ENCODE measurements at places on chromosomes 1 and 21.

- no peaks in the 10 kb centered on the region for H3K27me3 ChIP-seq
- DNase-seq = no peak
- H3K4me3 ChIP-seq = no peak overlapping the region
- peaks cover 2% of the 10 kb centered on the region for H3K4me1 ChIP-seq
These were observed 118.5 kb downstream of the MRPS6 start for GRCh38 chr21:34191876-34192275.

GRCh38 chr1:172343240-172344160 is 77.0 kb upstream of the C1orf105 start:
- H3K27ac ChIP-seq = no peak overlapping the region
- no peak overlapping the region for H3K4me3 ChIP-seq
- peak; percentile 6 for DNase-seq
- peaks cover 3% of the 10 kb centered on the region for H3K4me1 ChIP-seq

DNA sequence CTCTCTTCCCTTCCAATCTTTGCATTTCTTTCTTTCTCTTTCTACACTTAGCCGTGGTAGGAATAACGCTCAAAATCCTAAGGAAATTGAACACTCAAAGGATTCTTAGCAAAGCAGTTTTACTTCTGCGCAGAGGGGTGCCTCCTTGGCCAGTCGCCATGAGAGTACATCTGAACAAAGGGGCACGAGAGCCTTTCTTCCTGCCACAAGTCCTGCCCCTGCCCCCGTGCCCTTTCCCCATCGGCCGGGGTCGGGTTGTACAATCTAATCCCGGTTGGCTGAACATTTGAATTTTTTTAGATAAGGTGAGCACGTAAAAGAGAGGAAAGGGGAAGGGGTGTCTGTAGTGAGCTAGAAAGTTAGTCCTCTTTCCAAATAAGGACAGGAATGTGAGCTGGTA is 28.6 kb upstream of the COL6A1 start:
- H3K36me3 ChIP-seq = no peaks in the 10 kb centered on the region
- DNase-seq = no peak
- no peaks in the 10 kb centered on the region for H3K4me1 ChIP-seq
- no peaks in the 10 kb centered on the region for H3K27me3 ChIP-seq
- H3K27ac ChIP-seq = no peak overlapping the region

DNA sequence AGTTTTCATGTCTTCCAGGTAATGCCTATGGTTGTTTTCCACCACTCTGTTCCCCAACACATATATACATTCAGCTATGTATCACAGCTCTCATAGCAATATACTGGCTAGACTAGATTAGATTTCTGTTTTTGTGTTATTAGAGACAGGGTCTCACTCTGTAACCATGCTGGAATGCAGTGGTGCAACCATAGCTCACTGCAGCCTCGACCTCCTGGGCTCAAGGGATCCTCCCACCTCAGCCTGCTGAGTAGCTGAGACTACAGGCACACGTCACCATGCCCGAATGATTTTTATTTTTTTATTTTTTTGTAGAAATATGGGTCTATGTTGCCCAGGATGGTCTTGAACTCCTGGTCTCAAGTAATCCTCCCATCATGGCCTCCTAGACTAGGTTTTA is 37.7 kb downstream of the SYNJ1 start:
- DNase-seq = no peak
- H3K4me1 ChIP-seq = no peaks in the 10 kb centered on the region
- H3K4me3 ChIP-seq = no peak overlapping the region
- H3K27ac ChIP-seq = no peak overlapping the region

- no peaks in the 10 kb centered on the region for H3K27me3 ChIP-seq
- no peak overlapping the region for H3K4me3 ChIP-seq
- H3K4me1 ChIP-seq = peaks cover 6% of the 10 kb centered on the region
- H3K27ac ChIP-seq = no peak overlapping the region
- H3K36me3 ChIP-seq = peaks cover 21% of the 10 kb centered on the region
- DNase-seq = no peak
These were observed 38.3 kb upstream of the PIGV start for GRCh38 chr1:26749458-26749857.

GRCh38 chr1:7478809-7479499 is 292.1 kb upstream of the VAMP3 start:
- no peak overlapping the region for H3K4me3 ChIP-seq
- no peaks in the 10 kb centered on the region for H3K36me3 ChIP-seq
- DNase-seq = peak; percentile 37
- no peaks in the 10 kb centered on the region for H3K4me1 ChIP-seq

DNA sequence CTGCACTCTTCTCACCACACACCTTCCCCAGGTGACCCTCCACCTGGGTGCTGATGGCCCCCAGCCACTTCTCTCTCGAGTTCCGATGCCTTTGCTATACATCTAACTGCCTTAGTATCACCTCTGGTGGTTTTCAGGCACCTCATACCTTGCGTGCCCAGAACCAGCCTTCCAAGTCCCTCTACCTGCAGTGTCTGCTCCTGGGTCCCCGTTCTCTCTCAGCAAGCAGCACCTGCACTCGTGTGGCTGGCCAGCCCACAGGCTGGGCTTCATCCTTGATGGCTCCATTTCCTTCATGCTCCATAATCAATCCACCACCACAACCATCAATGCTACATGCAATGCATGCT is 49.2 kb upstream of the EDN2 start:
- no peaks in the 10 kb centered on the region for H3K36me3 ChIP-seq
- DNase-seq = no peak
- H3K4me3 ChIP-seq = no peak overlapping the region
- H3K27ac ChIP-seq = no peak overlapping the region
- H3K27me3 ChIP-seq = no peaks in the 10 kb centered on the region
- H3K4me1 ChIP-seq = no peaks in the 10 kb centered on the region

DNA sequence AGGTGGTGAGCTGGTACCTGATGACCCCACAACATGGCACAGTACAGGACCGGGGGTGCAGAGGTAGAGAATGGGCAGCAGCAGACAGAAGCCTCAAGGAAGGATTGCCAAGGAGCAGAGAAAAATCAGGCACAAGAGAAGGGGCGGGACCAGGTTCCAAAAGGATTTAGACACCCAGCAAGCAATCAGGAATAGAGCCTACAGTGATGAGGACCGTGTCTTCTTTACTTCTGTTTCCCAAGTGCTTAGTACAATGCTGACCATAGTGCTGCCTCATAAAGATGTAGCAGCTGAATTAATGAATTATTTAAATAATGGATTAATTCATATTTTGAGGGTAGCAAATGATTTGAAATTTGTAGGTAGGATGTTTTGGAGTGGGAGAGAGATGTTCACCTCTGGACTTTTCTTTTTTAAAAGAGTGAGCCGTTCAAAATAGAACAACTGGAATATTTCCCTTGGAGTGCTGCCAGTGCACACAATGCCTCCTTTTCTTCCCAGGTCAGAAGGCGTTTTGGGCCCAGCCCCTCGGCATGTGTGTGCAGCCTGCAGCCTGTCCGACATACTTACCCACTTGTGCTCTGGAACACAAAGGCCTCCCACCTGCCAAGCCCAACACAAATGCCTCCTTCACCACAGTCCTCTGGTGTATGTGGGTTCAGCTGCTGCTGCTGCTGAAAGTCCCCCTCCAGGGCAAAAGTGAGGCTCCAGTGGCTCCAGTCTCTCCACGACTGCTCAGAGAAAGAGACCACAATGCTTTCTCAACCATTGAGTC is 19.6 kb downstream of the KANK4 start:
- DNase-seq = no peak
- H3K4me1 ChIP-seq = peaks cover 4% of the 10 kb centered on the region
- peaks cover 9% of the 10 kb centered on the region for H3K36me3 ChIP-seq
- H3K4me3 ChIP-seq = no peak overlapping the region
- no peak overlapping the region for H3K27ac ChIP-seq

- H3K4me1 ChIP-seq = no peaks in the 10 kb centered on the region
- H3K27me3 ChIP-seq = no peaks in the 10 kb centered on the region
- no peak overlapping the region for H3K27ac ChIP-seq
- no peak for DNase-seq
- no peak overlapping the region for H3K4me3 ChIP-seq
These were observed 38.2 kb downstream of the DMAP1 start for GRCh38 chr1:44251486-44251885.

DNA sequence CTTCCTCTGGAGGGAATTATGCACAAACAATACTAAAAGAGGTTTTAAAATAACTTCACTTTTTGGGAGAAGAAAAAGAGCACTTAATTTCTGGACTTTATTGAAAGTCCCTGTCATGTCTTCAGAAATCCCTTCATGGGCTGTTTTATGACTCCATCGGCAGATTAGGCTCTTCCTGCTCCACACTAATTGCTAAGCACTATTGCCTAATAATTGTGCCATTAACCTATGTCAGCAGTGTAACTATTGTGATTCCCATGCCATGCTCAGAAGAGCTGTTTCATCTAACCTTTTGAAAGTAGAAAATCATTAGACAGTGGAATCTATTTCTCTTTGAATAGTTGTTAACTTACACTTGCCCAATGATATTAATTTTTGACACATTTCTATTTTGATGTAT is 489.3 kb upstream of the RUNX1 start:
- H3K27me3 ChIP-seq = no peaks in the 10 kb centered on the region
- no peak overlapping the region for H3K27ac ChIP-seq
- no peak for DNase-seq
- no peaks in the 10 kb centered on the region for H3K36me3 ChIP-seq
- H3K4me1 ChIP-seq = no peaks in the 10 kb centered on the region

- H3K27ac ChIP-seq = no peak overlapping the region
- H3K4me3 ChIP-seq = peak overlapping the region; percentile 73
- H3K27me3 ChIP-seq = peaks cover 11% of the 10 kb centered on the region
- peak; percentile 1 for DNase-seq
- no peaks in the 10 kb centered on the region for H3K36me3 ChIP-seq
These were observed 1.7 kb upstream of the NEGR1 start for GRCh38 chr1:72284084-72284347.

DNA sequence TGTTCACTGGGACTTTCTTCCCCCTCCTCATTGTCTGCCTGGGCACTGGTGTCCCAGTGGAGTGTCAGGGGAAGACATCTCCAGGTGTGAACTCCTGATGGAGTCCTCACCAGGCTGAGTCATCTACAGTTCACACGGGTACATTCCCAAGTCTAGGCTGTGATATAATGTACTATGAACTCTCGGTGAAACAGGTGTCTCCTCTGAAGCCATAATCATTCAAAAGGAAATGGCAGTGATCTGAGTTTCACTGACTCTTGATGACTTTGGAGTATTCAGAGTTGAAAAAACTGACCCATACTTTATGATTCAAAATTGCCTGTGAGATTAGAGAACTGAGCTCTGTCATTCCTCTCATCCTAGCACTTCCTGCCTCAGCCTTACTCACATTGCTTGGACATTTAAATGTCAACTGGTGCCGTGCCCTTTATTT is 9.1 kb downstream of the LAMC2 start:
- no peaks in the 10 kb centered on the region for H3K36me3 ChIP-seq
- H3K4me1 ChIP-seq = peaks cover 4% of the 10 kb centered on the region
- H3K27ac ChIP-seq = no peak overlapping the region

DNA sequence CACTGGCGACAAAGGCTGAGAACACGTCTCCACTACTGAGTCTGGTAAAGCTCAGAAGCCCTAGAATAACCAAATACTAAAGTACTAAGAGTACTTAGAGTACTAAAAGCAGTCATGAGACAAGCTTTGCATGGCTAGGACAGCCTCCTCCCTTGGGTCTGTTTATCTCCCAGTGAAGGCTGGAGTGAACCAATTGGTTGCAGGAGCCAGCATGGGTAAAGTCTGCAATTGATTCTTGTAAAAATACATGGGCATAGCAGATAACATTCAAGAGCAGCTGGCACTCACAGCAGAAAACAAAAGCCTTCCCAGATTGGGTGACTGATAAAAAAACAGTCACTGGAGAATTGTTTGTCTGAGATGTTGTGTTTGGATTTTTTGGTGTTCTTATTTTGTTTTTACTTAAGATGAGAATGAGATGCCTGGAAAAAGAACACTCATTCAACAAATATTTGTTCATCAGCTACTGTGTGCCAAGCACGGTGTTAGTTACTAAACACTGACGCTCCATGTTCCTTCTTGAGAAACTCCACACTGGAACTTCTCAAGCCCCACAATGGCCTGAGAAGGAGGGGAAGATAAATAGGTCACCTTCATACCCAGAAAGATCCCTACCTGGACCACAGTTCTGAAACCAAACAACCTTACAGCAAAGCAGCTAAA is 3.7 kb downstream of the IRF6 start:
- peaks cover 12% of the 10 kb centered on the region for H3K36me3 ChIP-seq
- DNase-seq = peak; percentile 45
- peaks cover 18% of the 10 kb centered on the region for H3K4me1 ChIP-seq
- no peaks in the 10 kb centered on the region for H3K27me3 ChIP-seq
- H3K27ac ChIP-seq = no peak overlapping the region

DNA sequence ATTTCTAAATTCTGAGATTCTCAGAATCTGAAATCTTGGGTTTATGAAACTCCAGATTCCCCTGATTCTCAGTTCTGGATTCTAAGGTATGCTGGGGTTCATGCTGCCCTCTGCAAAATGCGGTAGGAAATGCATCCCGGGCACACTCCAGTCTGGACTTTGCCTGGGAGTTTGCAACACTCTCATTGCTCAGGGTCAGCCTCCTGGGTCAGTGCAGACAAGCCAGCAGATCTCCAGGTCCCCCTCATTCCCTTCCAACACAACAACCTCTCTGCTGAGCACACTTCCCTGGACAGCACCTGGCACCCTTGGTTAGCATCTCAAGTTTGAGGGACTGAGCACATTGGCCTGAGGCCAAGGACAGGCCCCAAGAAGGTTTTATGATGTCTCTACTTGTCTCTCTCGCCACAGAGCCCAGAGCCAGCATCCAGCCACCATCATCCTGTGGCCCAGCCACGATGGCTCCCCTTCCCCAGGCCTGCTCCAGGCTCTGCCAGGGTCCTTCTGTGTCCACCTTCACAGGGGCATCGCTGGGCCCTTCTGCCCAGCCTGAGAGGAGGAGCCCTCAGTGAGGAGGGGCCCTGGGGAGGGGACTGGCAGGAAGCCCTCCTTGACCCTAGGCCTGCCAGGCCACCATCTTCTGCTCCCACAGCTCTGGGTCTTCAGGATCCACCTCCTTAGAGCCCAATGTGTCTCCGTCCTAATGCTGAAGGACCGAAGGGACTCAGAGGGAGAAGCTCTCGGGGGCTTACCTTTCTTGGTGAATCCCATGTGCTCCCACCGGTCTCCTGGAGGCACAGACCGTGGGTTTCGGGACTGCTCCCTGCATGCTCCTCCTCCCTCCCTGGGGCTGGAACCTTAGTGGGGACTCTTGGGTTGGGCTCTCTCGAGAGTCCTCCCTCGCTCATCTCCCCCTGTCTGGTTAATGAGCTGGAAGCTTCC is 550.7 kb downstream of the PTPRU start:
- H3K4me3 ChIP-seq = no peak overlapping the region
- DNase-seq = no peak
- H3K36me3 ChIP-seq = no peaks in the 10 kb centered on the region
- no peaks in the 10 kb centered on the region for H3K4me1 ChIP-seq

GRCh38 chr1:229887043-229887822 is 179.8 kb upstream of the GALNT2 start:
- H3K27ac ChIP-seq = no peak overlapping the region
- peak; percentile 86 for DNase-seq
- no peaks in the 10 kb centered on the region for H3K36me3 ChIP-seq
- no peak overlapping the region for H3K4me3 ChIP-seq

DNA sequence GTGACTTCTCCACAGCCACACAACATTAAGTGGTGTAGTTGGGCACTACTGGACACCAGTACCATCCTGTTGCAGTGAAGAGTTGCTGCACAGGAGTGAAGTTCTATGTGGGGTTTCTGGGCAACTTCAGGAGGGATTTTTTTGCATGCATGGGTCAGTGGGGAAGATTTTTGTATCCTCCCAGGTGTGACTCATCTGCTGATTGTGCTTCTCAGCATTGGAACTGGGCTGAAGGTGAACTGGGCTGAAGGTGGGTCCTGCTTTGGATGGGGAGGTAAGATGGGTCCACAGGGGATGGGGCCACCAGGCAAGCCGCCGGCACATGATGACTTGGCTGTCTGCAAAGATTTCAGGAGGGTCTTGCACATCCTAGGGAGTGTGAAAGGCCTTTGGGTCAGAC is 2.6 kb downstream of the SERINC2 start:
- H3K27ac ChIP-seq = peak overlapping the region; percentile 44
- no peaks in the 10 kb centered on the region for H3K27me3 ChIP-seq
- H3K4me3 ChIP-seq = no peak overlapping the region
- H3K4me1 ChIP-seq = peaks cover 32% of the 10 kb centered on the region

Data from trophoblast cell (in vitro differentiated cells and primary cell).